ENCODE measurements at places on chromosomes 1 and 21.

DNA sequence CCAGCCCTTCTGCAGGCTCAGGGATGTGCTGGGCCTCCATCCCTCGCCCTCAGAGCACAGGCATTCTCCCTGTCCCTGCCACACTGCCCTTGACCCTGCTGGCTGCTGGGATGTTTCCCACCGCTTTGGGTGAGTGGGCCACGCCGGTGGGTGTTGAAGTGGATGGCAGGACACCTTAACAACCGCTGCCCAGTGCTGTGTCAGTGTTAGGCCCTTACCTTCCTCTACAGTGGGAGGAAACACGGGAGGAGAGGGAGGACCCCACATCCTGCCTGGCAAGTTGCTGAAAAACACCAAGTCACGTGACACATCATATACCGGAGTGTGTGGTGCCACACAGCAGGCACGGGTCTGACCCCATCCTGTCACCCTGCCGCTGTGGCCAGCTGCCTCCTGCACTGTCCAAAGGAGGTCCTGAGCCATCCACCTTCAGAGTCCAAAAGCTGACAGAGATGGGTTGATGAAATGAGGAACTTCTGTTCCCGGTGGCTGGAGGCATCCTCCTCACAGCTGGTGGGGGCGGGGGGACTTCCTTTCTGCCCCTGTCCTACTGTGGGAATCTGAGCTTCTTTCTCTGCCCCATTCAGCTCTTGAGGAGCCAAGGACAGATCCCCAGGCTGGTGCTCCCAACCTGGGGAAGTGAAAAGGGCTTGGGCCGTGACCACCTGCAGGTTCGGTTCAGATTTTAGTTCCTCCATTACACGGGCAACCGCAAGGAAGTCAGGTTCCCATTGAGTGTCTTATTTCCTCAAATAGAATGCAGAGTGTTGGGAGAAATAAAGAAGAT, 3.2 kb upstream of the THEMIS2 start:
- DNase-seq, result no peak

DNA sequence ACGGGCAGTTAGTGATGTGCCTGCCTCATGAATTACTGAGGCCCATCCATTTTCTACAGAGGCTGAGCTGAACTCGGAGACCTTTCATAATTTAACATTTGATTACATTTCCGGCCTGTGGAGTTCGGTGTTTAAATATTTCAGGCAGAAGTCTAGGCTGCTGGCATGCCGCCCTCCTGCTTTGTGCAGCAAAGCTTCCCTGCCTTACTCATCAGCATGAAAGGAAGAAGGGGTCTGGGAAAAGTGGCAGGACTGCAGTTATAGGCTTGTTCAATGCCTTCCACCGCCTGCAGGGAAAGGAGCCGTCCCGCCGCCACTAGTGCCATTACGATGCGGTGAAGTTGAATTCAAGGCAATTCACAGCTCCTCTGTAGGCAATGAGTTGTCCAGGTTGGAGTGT, 527.9 kb downstream of the NPHP4 start:
- no peak for DNase-seq

DNA sequence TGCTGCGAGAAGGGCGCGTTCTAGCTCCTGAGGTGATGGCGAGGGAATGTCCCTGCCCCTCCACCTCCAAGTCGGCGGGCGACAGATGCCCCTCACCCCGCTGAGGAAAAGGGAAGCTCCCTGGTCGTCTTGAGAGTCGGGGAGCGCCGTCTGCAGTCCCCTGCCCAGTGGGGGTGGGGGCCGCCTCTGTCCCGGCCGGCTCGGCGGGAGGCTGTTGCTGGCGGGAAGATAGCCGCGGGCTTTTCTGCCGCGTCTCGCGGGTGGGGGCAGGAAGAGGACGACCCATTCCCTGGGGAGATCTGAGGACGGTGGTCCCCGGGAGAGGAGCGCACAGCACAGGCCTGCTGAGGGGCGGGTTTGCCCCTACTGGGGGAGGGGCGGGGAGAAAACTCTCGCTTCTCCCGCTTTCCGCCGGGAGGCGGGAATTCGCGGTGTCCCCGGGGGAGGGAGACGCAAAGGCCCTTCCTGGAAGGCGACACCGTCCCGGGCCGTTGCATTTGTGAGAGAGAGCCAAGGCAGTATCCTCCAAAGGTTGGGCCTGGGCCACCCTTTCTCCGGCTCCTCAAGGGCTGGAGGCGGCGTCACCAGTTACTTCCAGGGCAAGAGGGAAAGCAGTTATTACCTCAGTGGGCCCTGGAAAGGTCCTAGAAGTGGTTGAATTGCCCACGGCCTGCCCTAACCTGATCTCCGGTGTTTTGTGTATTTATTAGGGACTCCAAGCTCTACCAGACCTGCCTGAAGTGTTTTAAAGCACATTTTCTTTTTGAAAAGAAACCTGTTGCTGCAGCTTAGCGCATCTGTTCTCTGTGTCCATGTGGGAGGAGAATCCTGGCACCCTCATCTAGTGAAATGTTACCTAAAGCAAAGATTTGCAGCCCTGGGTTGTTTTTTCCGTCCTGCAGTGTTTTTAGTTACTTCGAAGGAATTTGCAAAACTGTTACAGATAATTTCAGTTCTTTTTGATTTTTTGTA, 648 bp downstream of the S100PBP start:
- DNase-seq, result peak; percentile 75

- no peak for DNase-seq
Measured at GRCh38 chr1:24770881-24771280, 25.6 kb downstream of the CLIC4 start.

DNA sequence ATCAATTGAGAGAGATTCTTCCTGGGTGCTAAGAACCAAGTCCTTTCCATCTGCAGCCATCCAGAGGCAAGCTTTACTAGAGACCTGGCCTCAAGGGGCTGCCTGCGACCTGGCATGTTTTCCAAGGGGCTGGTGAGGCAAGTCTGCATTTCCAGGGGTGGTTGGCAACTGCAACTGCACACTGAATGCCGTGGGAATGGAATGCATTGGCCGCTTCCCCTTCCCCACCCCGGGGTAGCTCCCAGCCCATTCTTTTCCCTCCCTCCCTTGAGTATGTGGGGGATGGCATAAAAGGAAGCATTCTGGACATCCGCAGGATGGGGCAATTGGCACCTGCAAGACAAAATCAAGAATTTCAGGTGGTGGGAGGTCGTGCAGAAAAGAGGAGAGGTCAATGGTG, 155.1 kb downstream of the IGSF21 start:
- DNase-seq, result no peak

DNA sequence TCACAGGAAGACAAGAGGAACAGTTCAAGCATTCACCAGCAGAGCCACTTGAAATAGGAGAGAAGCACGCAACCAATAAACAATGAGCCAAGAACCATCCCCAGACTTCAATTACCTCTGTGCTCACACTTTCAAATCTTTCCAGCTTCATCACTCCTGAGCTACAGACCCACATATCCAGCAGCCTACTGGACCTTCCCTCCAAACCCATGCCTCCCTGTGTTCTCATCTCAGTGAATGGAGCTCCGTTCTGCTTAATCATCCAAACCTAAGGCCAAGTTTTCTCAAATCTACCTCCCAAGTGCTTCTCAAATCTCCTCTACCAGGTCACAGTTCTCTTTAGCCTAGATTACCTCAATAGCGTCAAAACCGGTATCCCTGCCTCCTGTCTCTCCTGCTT, 3.7 kb downstream of the PEF1 start:
- no peak for DNase-seq

- no peak for DNase-seq
Measured at GRCh38 chr1:67830226-67830625, 3.0 kb downstream of the GNG12 start.

- no peak for DNase-seq
Measured at GRCh38 chr1:30042438-30043147, 680.8 kb downstream of the MATN1 start.

DNA sequence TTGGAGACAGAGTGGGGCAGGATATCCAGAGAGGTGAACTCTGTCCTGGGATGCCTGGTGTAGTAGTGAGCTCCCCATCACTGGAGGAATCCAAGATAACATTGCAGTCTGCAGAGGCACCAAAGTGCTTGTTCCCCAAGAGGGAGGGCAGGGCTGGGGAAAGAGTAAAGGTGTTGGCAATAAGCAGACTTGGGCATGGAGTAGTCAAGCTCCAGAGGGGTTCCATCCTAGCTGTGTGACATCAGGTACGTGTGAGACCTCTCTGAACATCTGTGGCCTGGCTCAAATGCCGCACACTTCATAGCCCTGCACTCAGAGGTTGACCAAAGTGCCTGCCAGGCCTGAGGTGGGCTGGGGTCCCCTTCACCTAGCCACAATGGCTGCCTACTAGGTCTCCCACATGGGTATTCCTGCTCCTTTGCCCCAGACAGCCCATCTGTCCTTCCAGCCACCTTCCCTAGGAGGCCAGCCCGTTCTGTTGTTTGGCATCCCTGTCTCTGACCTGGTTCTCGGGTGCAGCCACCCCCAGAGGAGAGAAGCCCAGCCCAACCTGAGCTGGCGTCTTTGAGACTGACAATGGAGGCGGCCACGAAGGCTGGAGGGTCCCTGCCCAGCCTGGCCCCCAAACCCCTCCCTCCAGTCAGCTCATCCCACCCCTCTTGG, 2.8 kb upstream of the ARF1 start:
- DNase-seq, result no peak

DNA sequence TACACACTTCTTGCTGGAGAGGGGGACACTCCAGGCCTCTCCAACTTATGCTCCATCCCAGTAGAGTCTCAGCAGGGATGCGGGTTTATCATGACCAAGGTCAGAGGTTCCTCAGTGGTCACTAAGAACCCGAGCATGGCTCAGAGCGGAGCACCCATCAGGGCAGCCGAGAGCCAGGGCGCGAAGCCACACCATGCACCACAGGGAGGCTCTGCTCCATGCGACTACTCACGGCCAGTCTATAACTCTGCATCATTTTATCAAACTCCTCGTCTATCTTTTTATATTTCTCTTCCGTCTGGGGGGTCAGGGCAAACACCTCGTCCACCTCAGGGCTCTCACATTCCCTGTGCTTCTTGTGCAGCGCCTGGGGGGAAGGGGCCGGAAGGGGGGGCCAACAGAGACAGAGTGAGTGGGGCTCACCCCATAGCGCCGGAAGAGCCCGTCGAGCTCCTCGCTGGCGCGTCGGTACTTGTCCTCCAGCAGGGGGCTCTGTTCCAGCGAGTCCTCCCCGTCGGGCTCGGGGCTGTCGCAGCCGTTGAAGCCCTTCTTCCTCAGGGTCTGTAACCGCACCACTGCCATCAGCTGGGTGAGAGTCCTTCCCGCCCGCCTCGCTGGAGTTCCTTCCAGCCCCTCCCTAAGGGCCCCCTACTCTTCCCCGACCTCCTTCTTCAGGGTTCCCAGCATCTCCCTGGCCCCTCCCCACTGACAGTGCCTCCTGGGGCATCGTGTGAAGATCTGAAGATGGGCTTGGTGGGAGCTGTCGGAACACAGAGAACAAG, 20.0 kb downstream of the MEF2D start:
- peak; percentile 94 for DNase-seq

- DNase-seq, result no peak
Measured at GRCh38 chr1:17979815-17980214, 127.8 kb upstream of the IGSF21 start.

- no peak for DNase-seq
Measured at GRCh38 chr1:213053455-213053854, 2.4 kb downstream of the RPS6KC1 start.

DNA sequence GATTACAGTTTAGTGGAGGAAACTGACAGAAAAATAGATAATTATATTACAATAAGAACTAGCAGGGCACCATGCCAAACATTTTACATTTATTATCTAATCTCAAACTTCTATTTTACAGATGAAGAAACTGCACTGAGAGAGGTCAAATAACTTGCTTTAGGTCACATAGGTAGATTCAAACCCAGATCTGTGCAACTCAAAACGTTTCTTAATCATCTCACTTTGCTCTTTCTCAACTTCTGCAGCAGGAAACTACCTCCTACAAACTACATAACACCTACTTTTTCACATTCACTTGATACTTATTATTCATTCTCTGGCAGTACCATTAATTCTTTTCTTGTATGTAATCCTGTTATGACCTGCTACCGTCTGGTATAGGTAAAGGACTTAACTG, 49.9 kb upstream of the BCL10 start:
- DNase-seq, result no peak

GRCh38 chr1:116373431-116374352, 648 bp downstream of the ATP1A1 start:
- peak; percentile 71 for DNase-seq
